ENCODE measurements at places on chromosomes 5 and 9.

DNA sequence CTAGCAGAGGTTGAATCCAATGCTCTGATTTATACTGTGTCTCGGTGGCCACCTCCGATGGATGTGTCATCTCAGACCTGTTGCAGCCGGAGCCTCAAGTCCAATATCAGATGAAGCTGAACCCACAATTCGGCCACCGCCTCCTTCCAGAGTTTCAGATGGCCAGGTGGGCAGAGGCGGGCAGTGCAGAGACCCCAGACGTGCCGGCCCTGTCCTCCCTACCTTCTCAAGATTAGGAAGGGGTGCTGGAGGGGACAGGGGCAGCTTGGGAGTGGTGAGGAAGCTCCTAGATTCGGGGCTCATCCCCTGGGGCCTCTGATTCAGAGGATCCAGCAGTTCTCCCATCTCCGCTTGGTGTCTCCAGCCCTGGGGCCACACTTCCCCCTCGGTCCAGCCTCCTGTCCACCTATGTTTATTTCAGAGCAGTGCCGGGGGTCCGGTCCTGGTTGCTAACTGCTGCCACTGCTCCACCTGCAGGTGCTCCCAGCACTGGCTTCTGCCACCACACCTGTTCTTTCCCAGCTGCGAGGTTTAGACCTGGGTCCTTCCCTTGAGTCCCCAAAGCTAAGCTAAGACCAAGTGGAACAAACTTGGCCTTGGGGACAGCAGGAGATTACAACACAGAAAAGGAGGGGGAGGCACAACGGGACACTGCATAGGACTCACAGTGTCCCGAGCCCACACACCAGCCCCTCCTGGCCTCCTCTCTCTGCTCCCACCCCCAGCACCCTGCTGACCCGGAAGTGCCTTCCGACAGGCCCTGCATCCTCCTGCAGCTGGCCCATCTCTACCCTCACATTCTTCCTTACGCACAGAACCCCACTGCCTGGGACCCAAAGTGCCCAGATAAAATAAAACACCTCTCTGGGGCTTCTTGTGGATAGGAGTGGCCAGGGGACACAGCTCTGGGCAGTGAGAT lies 81.6 kb downstream of the NTNG2 start:
- DNase-seq = no peak

- no peak for DNase-seq
Observed at GRCh38 chr9:105306351-105307140, 62.1 kb downstream of the SLC44A1 start.

DNA sequence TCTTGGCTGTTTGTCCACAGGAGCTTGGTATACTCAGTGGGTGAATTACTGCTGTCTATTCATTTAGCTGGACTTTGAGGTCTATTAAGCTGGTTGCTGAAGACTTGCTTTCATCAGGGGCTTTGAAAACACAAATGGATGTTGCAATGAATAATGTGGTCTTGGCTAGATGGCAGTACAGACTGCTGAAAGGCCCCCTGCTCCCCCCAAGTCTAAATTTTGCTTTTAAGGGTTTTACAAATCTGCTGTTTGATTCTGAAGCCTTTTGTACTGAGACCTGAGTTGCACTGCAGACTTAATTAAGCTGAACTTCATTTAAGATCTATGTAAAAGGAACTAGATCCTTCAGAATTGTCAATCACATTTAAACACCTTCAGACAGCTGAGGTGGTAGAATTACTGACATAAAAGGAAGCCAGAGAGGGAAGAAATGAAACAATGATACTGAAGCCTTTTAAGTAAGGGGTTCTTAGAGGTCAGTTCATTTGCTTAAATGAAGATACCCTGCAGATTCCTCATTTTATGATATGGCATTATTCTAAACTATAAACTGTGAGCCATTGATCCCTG lies 37.3 kb downstream of the KCTD16 start:
- DNase-seq = no peak

DNA sequence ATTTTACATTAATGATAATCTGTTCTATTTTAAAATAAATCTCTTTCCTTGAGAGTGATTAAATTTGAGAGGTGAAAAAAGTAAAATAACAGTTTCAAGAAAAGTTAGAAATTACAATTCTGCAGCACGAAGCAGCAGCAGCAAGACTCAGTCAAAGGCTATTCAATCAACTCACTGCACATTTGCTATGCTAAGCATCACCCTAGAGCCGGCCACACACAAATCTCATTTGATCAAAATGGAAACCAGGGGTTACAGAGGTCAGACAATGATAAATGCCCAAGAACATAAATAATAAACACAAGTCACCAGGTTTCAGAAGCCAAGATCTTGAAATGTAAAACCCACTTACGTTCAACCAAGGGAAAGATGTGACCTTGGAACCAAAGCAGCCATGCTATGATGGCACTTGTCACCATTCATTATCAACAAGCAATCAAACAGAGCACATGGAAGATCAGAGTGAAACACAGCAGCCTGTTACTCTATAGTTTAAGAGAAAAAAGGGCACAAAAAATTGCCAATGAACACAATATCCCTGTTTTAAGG lies 136.0 kb downstream of the EPB41L4A start:
- no peak for DNase-seq

GRCh38 chr5:32584646-32585045 lies 711 bp upstream of the SUB1 start:
- no peak for DNase-seq

DNA sequence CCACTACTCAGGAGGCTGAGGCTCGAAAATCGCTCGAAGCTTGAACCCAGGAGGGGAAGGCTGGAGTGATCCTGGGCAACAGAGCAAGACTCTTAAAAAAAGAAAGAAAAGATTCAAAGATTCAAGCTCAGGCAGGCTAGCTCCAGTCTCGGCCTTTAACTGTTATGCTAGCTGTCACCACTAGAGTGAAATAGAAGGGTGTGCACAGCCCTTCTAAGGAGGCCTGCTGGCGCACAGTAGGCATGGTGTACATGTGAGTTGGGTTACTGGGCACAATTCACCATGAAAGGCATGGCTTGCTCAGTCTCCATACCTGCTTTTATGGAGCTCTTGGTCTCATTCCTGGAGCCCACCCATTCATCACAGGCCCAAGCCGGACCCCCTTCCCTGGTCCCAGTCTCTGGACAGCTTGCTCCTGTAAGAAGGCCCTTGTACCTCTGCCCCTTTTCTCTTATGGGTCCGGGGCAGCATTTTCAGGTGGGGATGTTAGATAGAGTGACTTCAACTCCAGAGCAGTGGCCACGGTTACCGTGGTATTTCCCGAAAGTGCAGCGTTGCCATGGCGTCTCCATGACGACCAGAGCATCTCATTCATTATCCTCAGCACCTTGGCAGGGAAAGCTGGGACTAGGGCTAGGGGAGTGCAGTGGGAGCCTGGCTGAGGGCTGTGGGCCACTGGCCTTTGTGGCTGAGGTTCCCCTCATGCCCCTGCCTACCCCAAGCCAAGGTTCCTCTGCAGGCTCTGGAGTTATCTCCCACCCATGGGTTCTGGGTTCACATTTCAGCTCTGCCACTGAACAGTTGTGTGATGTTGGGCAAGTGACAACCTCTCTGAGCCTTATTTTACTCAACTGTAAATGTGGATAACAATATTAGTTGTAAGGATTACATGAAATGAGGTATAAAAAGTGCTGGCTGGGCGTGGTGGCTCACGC lies 5.7 kb downstream of the NDST1 start:
- no peak for DNase-seq

DNA sequence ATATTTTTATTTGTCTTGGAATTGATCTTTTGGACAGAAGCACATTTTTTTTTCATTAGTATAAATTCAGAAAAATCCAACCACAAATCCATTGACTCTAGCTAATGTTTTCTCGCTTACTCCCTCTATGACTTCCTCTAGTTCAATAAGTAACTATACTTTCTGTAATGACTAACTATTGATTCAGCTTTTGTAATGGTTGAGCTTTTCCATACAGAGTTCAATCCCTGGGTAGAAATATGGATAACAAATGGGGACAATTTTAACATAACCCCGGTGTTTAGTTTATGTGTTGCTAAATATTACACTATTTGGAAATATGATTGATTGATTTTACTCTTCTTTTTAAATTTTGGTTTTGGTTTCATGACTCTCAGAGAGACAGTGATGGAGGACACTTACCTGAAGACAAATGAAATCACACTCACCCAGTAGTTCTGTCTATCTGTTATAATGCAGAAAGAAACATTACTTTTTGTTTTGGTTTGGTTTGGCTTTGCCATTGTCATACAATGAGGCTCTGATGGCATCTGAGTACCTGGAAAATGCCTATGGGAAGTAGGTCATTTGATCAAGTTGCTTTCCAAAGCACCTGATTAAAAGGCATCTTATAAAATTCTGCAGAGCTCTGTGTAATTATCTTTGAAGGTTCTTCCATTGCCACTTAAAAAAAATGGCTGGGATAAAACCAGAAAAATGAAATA lies 309.7 kb upstream of the MPDZ start:
- no peak for DNase-seq

- DNase-seq = no peak
Observed at GRCh38 chr5:883475-884181, 9.0 kb downstream of the BRD9 start.

DNA sequence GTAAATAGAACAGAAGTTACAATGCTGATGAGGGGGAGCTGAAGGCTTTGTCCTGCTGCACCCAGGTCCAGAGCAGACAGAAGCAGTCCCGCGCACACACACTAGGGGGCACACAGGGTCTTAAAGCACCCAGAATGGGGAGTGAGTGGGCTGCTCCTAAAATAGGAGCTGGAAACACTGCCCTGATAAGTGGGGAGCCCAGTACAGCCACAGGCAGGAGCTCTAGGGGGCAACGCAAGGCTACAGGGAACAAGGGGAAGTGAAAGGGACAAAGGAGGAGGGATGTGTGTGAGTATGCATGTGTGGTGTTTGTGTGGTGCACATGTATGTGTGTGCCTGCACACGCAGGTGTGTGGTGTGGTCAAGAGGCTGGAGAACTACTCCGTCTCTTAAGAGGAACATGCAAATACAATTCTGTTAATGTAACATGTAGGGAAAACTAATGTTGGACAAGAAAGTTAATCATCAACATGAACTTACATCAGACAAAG lies 191.5 kb downstream of the ROR2 start:
- DNase-seq = peak; percentile 69

- no peak for DNase-seq
Observed at GRCh38 chr5:136014049-136015002, 14.5 kb upstream of the TGFBI start.

GRCh38 chr5:102758576-102758975 lies 3.5 kb downstream of the PAM start:
- DNase-seq = no peak

GRCh38 chr5:147162740-147163139 lies 72.1 kb upstream of the STK32A start:
- no peak for DNase-seq

GRCh38 chr5:36482812-36483211 lies 123.6 kb upstream of the SLC1A3 start:
- DNase-seq = no peak

DNA sequence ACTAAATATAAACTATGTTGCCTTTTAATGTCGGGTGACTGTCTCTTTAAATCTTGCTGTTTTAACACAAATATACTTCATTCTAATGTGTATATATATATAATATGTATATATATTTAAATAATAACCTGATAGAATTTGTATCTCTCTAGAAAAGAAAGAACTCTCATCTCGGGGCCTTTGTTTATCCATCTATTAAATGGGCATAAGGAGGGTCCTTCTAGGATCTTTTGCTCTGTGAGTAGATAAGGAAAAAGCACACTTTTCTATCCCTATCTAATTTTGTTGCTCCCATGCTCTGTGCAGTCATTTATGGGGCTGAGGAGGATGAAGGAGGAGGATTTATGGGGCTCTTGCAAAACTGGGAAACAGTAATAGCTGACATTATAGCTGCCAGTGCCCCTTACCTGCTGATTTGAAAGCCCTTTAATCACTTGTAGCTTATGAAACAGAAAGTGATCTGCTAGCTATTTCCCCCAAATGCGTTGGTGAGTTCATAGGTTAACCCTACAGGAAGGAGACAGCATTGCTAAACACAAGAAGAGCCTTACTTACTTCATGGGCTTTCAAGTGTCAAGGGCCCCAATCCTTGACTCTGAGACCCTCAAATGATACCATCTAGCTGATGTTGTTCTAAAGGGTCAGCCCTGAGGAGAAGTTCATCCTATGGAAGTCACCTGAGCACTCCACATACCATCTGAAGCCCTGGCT lies 5.8 kb upstream of the PPARGC1B start:
- DNase-seq = no peak

DNA sequence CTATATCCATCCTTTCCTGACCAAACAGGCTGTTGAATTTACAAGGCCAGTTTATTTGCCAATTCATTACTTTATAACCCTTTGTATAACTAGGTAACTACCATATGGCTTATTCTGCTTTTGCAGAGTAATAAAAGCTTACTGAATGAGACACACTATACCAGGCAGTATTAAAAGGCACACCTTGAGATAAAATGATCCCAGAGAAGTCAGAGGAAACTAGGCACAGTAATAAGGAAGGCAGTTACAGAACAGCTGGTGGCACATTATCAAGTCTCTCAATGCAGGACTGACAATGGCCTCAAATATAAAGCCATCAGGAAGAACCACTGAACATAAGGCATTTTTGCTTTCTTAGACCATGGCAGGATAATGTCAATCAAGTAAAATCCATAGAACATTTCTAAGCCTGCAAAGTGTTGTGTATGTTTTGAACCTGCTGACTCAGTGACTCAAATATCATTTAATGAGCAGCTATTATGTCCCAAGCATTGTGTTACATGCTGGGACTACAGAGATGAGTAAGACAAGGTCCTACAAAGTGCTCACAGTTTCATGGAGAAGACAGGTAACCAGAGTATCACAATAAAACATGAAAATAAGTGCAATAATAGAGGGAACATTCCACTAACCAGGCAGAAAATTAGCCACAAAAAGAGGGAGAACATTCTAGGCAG lies 52.5 kb downstream of the OXCT1 start:
- no peak for DNase-seq

DNA sequence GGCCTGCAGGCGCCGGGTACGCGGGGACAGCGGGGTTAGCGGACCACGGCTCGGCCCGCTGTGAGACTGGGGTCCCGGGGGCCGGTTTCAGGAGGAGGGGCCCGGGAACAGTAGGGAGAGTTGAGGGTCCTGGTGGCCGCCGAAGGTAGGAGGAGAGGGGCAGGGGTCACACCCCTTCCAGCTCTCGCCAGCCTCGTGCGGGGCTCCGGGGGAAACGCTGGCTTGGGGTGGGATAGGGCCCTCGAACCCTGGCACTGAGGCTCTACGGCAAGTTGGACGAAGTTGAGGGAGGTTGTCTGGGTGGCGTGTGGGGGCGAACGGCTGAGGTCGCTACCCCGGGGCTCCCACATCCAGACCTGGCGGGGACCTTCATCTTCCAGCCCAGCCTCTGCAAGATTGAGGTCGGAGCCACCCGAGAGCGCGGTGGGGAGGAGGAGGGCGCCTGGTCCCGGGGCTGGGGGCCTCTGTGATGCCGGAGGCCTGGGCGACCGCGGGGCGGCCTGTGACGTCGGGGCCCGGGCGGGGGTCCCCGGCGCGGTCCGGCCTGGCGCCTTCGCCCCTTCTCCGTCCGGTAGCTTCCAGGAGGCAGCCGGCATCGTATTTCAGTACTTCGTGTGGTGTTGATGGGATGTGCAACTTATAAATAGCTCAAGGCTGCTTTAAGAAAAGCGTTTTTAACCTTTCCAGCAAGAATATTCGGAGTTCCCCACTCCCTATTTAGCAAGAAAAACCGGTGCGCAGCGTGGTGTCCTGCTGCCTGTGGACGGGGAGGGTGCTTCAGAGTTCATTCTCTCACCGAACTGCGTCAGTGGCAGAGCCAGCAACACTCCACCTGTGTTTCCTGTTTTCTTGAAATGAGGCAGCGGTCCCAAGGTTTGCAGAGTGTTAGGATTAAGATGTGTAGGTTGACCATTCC lies 902 bp downstream of the HABP4 start:
- no peak for DNase-seq
